ENCODE measurements at places on chromosomes 5 and 9. TPM values are rescaled to one million over a fixed set of nuclear protein-coding genes. Genes with fewer than 3 reads are reported as not detected.

DNA sequence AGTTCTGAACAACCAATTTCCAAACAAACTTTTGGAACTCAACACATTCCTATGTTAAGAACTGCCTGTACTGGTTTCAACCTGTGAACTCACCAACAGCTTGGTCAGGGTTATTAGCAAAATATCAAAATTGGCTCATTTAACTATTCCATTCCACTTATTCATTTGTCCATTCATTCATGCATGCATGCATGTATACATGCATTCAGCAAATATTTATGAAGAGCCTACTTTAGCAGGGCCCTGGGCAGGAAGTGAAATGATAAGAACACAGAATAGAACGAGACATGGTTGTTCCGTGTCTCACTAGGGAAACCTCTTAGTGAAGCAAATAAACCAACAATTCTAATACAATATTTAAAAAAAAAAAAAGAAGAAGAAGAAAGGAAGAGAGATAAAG lies 107.4 kb downstream of the GLIS3 start:
- no peak for DNase-seq

DNA sequence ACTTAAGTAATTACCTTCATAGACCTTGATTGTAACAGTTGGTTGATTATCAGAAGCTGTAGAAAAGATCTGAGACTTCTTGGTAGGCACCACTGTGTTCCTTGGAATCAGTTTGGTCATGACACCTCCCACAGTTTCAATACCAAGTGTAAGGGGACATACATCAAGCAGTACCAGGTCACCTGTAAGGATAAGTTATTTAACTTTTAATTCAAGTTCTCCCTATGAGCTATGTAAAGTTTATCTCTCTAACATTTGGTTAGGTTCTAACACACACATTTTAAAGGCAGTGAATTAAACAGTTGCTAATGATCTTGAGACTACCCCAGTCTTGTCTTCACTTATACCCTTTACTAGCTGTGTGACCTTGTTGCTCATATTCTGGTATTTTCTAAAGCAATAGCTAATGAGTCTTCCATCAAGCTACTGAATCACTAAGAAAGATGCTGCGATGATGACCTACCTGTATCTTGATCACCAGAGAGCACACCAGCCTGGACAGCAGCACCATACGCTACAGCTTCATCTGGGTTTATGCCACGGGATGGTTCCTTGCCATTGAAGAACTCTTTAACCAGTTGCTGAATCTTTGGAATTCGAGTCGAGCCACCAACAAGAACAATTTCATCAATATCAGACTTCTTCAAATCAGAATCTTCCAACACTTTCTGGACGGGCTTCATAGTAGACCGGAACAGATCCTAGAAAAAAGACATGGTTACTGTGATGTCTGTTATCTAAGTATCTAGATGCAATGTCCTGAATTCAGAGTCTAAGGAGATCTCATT lies 2.8 kb downstream of the HSPA5 start:
- no peak for DNase-seq

DNA sequence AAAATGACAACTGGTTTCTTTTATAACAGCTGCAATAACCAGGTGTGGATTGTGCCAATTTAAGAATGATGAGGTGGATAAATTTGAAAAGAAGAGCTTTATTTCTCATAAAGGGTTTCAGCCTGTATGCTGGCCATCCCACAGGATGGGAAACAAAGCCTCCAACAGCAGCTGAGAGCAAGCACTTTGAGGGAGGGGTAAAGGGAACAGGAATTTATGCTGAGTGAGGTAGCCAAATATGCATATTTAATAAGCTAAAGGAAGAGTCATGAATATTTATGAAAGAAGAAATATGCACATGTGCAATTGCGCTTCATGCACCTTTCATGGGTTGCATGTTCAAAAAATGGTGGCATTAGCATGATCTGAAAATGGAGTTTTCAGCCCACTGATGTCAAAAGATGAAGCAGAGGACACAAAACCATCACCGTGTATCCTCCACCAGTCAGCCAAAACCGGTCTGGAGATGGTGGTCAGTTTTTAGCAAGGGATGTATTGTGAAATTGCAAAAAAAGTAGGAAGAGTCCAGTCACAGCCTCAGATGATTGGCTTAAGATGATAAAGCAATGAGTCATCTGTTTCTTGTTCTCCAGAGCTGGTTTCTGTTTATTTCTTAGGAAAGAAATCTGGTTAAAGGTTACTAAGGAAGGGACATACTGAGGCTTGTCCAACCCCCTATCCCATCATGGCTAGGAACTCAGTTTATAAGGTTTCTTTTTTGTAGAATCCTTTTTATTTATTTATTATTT lies 47.9 kb downstream of the DEPDC1B start:
- peak; percentile 92 for DNase-seq

GRCh38 chr9:72935595-72935994 lies 17.3 kb downstream of the ALDH1A1 start:
- no peak for DNase-seq

DNA sequence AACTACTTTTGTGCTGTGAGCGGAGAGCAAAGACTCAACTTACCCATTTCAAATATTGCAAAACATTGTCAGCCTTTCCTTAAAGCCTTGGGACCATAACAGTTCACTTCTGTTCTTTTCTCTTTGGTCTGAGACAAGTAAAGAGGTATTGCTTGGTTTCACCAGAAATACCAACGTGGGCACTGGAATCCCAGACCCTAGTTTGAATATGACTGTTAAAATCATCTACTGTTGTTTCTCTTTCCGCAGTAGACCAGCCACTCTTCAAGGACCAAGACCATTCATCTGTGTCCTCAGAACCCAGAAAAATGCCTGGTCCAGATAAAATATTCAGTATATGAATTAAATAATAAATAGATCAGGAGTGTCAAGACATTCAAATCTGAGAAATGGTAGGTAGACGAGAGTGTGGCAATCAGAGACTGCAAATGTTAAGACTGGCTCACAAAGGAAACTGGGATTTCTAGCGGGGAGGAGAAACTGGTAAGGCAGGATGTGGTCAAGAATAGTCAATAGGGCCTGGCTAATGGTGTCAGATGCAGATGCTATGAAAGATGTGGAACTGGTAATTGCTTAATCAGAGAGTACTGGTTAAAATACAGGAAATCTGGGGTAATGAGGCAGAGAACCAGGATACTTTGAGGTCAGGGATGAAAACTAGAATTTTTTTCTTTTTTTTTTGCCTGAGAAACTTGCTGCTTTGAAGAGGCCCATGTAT lies 82.1 kb upstream of the IL33 start:
- DNase-seq, result peak; percentile 95

- no peak for DNase-seq
These were observed 124.9 kb upstream of the RPS23 start for GRCh38 chr5:82403026-82403425.

SHISAL2B gene
- polyA plus RNA-seq, result not detected

DNA sequence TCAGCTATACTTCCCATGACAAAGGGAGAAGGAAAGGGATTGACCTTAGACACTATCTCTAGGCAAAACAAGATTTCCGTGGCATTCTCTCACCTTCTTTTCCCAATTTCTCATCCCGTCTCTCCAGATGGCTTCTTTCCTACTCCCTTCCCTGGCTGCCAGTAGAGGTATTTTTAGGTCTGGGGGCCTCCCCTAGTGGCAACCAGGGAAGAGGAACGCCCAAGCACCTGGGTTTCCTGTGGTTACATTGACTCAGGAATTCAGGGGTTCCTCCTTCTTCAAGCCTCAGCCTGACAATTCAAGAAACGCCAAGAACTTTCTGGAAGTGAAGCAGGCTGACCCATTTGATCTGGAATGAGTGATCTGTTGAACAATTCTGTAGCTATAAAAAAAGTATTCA lies 111.5 kb upstream of the OSMR start:
- DNase-seq, result no peak

DNA sequence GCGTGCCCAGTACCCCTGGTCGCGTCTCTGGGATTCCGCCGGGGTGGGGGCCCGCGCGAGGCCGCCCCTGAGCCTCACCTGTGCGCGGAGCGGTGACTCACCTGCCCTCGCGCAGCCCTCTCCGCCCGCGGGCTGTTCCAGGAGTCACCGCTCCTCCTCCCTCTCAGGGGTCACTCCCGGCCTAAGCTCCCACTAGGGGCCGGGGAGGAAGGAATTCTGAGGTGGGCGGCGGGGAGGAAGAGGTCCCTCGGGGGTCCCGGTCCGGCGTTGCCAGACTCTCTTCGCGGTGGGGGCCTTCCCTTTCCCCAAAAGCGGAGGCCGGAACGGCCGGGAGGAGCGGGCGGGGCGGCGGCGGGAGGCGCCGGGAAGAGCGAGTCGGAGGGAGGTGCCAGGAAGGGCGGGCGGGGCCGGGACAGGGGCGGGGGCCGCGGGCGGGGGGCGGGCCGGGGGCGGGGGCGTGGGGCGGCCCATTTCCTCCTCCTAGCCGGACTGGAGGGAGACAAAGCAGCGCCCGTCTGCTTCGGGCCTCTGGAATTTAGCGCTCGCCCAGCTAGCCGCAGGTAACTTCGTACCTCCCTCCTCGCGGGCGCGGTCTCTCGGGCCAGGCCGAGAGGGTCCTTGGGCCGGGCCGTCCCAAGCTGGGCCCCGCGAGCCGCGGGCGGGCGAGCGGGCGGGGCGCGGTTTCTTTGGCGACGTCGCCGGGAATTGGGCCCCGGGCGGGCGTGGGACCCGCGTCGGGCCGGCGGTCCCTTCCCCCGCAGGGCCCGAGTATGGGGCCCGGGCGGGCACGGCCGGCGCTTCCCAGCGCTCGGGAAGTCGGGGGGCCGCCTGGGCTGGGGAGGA lies at the start of gene CTNNA1:
TSS of gene CTNNA1 (plus strand) at position 475 of the 843 bp plus-strand sequence. CDS start 28,500 bp downstream, outside the sequence.
- DNase-seq, result peak; percentile 83

DNA sequence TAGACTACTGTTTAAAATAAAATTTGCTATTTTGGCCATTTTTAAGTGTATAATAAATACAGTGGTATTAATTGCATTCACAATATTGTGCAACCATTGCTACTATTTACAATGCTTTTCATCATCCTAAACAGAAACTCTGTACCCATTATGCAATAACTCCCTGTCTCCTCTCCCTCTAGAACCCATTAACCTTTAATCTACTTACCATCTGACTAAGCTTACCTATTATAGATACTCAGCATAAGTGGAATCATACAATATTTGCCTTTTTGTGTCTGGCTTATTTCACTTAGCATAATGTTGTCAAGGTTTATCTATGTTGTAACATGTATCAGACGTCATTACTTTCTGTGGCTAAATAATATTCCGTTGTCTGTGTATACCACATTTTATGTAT lies 25.9 kb downstream of the CD14 start:
- DNase-seq, result peak; percentile 32

GRCh38 chr5:168390491-168390890 lies 95.8 kb upstream of the RARS1 start:
- peak; percentile 97 for DNase-seq

GRCh38 chr5:136137497-136138220 lies 5.0 kb downstream of the SMAD5 start:
- DNase-seq, result peak; percentile 76

GRCh38 chr9:82449986-82450385 lies 461.4 kb downstream of the SPATA31D1 start:
- no peak for DNase-seq

ENTPD2 gene
- polyA plus RNA-seq, result 3.5 TPM

UBE2R2 gene
- 20.3 TPM for polyA plus RNA-seq

OGN gene
- not detected for polyA plus RNA-seq

GRCh38 chr5:148759101-148759500 lies 67.3 kb upstream of the ADRB2 start:
- no peak for DNase-seq

DNA sequence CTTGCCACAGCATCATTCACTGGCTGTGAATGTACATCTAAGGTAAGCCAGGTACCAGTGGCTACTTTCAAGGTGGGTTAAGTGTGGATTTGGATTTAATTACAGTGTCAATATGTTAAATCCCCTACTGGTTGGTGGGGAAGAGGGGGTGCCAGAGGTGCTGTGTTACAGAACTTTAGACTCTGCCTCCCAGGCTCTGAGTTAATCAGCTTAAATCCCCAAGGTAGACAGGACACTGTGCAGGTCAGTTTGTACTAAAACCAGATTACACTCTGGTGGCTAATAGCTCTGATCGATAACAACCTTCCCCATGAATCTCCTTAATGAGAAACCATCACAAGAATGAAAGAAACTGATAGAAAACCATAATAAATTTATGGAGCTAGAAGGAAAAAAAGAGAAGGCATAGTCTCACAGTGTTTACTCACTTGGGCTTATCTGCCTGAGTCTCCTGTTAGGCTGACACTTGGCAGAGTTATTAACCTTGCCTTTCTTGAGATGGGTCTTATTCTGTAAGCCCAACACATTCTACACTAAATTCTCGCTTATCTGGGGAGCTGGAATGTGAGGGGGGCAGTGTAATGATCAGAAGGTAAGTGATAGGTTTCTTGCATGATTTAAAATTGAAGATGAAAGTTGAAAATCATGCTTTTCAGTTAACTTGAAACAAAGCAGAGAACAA lies 106.8 kb downstream of the LMNB1 start:
- DNase-seq, result peak; percentile 1

Measured in mammary epithelial cell (primary cell).